Glutamatergic neuron (in vitro differentiated cells): ENCODE measurements at places on chromosomes 3 and 15.

DNA sequence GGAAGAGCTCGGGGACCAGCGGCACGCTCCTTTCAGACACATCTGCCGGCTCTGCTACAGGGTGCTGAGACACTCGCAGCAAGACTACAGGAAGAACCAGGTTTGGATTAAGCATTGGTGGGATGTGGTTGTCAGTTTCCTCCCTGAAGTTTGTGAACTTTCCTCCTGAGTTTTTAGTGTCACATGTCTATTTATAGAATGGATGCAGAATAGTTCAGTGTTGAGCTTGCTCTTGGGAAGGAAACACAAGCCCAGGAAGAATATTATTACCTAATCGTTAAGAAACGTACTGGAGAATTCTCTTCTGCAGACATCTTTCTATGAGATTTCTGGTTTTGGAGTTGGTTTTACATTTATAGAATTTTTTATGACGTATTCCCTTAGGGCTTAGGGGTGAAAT is 172.0 kb downstream of the ITPR1 start:
- DNase-seq, result no peak

DNA sequence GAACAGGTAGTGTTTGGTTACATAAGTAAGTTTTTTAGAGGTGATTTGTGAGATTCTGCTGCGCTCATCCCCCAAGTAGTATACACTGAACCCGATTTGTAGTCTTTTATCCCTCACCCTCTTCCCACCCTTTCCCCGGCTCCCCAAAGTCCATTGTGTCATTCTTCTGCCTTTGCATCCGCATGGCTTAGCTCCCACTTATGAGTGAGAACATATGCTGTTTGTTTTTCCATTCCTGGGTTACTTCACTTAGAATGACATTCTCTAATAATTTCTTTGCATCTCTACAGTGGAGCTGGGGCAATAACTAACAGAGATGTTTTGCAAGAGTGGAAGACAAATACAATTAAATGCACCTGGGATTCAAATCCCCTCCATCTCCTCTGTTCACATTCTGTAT is 93.2 kb downstream of the TP63 start:
- DNase-seq, result no peak

DNA sequence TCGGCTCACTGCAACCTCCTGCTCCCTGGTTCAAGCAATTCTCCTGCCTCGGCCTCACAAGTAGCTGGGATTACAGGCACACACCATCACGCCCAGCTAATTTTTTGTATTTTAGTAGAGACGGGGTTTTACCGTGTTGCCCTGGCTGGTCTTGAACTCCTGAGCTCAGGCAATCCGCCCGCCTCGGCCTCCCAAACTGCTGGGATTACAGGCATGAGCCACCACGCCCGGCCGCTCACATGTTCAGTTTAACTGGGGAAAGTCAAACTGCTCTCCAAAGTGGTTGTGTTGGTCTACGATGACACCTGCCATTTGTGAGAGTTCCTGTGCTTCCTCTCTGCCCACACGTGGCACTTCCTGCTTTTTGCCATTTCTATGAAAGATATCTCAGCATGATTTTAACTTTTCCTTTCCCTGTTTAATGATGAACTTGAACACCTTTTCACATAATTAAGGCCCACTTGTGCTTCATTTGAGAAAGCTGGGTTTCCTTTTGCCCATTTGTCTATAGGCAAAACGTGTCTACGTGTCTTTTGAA is 877 bp upstream of the GP5 start:
- no peak for DNase-seq

- peak; percentile 54 for DNase-seq
Observed at GRCh38 chr15:71651750-71652186, 158.6 kb upstream of the NR2E3 start.

- no peak for DNase-seq
Observed at GRCh38 chr3:171088496-171088895, 62.0 kb upstream of the SLC2A2 start.

- DNase-seq, result peak; percentile 62
Observed at GRCh38 chr15:47184908-47185801, 532.1 kb upstream of the SEMA6D start.

DNA sequence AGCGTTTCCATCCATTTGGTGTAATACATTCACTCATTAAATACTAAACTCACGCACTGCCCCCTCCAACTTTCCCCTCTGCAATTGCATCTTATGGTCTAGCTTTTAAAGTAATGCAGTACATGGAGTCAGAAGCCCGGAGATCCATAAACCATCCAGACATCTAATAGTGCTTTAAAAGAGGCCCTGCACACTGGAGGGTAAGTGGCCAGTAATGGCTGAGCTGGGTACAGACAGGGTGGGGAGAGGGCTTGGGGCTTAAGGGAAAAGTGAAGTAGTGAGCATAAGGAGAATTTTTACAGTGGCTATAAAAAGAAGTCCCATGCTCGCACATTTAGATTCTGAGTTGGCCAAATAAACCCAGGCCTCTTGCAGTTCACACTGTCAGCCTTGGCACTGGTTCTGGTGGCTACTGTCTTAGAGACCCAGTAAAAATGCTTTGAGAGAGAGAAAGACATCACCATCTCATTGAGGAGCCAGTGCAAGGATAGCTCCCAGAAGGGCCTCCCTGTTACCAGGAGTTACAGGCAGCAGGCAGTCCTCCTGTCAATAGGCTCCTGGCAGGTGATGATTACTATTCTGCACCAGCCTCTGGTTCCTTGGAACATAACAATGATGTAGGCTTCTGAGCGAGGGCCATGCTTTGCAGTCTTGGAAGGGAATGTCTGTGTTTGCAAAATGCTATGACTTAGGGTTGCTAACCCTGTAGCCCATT is 112.6 kb upstream of the NEO1 start:
- DNase-seq, result no peak

- no peak for DNase-seq
Observed at GRCh38 chr3:146246526-146246925, 4.4 kb downstream of the PLSCR4 start.

DNA sequence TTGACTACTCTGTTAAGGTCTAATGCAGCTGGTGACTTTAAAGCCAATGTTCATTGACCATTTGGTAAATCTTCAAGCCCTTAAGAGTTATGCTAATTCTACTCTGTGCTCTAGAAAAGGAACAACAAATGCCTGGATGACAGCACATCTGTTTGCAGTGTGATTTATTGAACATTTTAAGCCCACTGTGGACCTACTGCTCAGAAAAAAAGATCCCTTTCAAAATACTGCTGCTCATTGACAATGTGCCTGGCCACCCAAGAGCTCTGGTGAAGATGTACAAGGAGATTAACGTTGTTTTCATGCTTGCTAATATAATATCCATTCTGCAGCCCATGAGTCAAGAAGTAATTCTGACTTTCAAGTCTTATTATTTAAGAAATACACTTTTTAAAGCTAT is 110.8 kb downstream of the TBC1D5 start:
- no peak for DNase-seq

GRCh38 chr3:147141516-147142288 is 264.6 kb downstream of the ZIC4 start:
- DNase-seq, result no peak

- no peak for DNase-seq
Observed at GRCh38 chr3:126656371-126657134, 1.6 kb upstream of the TXNRD3 start.

DNA sequence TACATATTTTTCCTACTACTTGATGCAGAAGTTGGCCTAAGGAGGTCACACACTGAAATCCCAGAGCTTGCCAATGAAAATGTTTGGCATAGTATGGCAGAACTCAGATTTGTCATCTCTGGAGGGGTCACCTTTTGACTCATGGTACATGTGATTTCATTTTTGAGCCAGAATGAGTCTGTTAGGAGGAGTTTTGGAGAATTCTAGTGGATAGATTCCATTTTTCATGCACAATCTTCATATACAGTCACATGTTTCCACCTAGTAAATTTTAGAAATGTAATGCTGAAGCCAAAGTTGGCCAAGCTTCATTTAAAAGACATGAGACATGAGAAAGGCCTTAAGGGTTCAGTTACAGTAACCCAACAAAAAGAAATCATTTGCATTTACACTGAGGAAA is 97.8 kb upstream of the IGSF10 start:
- DNase-seq, result no peak

GRCh38 chr15:91967935-91968606 is 114.6 kb downstream of the SLCO3A1 start:
- no peak for DNase-seq

DNA sequence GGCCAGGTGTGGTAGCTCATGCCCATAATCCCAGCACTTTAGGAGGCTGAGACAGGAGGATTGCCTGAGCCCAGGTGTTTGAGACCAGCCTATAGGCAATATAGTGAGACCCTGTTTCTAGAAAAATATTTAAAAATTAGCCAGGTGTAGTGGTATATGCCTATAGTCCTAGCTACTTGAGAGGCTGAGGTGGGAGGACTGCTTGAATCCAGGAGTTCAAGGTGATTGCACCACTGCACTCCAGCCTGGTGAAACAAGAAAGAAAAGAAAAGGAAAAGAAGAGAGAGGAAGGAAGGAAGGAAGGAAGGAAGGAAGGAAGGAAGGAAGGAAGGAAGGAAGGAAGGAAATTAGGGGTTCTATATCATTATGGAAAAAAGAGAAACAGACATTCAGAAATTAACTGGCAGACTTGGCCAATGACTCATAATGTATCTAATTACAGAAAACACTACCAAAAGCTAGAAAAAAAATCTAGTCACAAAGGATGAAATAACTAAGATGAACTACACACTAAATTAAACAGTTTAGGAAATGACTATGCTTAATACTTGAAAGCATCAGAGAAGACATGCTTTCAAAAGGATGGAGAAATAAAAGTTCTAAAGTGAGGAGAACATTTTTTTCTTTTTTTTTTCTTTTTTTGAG is 45.4 kb upstream of the TERB2 start:
- DNase-seq, result no peak

DNA sequence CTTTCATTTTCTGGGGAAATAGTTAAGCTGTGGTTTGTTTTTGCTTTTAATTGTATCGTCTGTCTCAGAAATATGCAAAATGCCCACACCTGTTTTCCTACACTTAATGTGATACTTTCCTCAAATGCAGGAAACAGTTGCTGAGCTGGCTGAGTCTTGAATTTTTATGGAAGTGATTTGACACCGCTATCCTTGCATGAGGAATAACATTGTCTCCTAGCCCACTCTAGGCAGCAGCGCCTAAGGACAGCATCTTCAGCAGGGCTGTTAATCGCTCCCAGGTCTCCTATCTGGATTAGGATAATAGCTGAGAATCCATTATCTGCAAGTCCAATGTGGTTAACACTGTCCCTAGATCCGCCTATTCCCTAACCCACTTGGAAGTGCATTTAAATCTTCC is 132.6 kb upstream of the NR2E3 start:
- DNase-seq, result no peak

DNA sequence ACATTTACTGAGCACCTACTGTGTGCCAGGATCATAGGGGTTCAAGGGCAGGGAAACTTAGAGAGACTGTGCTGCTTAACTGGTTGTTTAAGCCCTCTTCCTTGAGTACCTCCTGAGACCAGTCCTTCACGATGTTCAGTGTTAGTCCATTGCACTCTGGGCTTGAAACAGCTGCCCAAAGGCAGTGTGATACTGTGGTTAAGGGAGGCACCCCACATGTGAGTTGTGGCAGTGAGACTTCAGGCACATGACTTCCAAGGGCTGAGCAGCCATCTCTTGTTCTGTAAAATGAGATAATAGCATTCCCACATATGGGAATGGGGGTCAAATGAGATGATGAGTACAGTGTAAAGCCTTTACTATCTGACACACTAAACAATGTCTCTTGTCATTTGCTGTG is 75.1 kb downstream of the LINGO1 start:
- DNase-seq, result no peak

DNA sequence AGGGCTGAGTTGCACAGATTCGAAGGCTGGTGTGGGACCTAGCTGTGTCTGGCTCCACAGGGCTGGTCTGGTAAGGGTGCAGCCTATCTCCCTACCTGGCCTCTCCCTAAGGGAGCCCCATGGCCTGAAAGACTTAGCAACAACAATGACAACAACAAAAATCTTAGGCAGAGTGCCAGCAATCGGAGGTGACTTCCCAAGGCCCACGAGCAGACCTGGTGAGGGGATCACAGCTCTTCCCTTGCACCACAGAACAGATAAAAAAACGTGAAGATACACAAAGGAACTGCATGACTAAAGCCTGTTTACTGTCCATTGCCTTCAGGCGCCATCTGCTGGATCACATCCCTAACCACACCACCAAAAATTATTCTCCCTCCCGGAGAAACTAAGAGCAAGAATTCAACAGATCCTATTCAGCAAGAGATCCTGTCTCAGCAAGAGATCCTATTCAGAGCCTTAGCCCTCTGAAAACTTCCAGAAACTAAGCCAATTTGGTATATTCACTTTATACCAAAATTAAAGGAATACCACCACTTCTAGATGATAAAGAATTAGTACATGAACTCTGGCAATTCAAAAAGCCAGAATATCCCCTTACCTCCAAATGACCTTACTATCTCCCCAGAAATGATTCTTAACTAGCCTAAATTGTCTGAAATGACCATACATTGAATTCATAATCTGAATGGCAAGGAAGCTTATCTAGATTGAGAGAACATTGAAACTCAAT is 24.1 kb upstream of the OR5K4 start:
- DNase-seq, result peak; percentile 45

- DNase-seq, result no peak
Observed at GRCh38 chr3:155015776-155016436, 64.2 kb upstream of the MME start.

DNA sequence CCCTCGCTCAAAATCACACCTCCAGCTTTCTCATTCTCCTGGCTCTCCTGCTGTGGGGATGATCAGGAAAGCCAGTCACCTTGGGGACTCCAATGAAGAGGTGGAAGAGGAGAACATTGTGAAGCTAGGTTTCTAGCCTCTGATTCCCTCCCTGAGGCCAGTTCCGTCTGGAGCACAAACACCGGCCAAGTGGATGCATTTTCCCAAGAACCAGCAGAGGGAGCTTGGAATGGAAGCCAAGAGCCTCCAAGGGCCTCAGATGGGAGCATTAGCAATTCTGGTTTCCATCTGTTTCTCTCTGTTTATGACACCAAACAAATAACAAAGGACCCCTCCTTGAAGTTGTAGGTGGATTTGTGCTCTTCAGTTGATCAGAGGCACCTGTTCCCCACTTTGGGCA is 40.6 kb upstream of the NMNAT3 start:
- peak; percentile 67 for DNase-seq

DNA sequence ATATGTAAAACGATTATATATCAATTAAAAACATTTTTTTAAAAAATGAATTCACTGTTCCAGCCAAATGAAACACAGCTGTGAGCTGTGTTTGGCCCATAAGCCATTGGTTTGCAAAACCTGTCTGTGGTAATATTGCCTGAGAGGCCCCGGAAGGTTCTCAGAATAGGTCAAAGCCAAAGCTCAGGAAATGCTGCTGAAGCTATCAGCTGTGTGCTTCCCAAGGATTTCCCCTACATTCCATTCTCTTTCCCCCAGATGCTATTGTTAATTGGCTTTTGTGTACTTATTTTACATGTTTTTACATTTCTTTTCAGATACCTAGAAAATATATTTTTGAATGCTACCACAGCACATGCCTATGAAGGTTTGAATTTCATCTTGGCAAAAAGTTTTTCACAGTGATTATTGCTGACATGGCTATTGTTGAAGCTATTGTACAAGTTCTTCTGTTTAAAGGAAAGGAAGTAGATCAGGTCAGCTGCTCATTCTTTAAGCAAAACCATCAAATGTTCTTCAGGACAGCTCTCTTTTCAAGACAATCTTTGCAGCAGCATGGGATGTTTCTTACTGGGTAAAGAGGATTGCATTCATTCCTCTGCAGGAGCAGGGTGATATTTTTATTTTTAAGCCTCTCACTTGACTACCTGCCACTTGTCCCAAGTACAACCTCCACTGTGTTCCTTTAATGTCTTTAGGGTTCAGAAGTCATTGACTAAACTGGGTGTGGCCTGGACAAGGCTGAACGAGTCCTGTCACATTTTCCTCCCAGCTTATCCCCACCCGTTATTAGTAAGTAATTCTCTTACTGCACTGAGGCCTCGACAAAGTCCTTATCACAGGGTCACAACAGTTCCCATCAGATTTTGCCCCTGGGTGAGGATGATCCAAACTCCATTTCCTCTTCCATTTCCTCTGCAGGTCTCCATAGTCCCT is 26.3 kb upstream of the BNC1 start:
- DNase-seq, result no peak
